Tongue (tissue), 3 donors: ENCODE measurements at places on chromosomes 7 and 10.
A peak's percentile ranks its signal among the peaks of the same experiment; 100 is the strongest.

DNA sequence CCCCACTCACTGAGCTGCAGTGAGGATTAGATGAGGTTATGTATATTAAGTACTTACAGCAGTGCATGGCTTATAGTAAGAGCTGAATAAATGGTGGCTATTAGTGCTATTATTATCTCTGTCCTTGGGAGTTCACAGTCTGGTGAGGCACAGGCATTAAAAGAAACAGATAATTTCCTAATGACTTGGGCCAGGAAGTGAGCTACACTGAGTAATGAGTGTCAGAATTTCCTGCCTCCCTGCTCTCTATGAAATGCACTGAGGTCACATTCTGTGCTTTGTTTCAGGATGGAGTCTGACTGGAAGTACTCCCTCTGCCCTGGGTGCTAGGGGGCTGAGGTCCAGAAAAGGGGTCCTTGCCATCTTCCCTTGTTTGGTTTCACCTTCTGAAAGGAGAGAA, 48.7 kb upstream of the LOXL4 start:
- no peak for DNase-seq

DNA sequence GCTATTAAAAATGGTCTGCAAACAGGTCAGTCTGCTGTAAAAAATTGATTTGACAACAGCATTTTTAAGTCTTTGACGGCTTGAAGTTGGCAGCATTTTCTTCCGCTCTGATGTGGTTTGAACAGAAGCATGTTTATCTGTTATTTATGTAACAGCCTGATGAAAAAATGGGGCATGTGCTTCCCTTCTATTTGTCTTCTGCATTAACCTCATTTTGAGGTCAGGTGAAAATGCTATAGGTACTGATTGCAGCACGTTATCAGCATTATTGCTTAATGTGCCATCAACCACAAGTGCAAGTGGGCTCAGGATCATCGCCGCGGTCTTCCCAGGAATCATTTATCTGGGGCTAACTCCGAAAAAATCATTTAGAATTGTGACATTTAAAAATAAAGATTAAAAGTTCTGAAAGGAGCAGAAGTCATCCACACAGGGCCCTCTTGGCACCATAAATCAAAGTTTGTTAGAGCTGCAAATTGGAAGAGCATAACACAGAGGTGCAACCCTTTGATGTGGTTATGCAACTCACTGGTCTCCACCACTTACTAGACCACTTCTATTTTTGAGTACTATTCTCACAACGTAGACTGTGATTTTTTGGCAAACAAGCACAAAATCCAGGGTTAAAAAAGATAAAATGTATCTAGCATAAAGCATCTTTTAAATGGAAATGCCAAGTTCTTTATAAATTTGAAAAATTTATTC, 307.7 kb downstream of the MDFIC start:
- DNase-seq = no peak

DNA sequence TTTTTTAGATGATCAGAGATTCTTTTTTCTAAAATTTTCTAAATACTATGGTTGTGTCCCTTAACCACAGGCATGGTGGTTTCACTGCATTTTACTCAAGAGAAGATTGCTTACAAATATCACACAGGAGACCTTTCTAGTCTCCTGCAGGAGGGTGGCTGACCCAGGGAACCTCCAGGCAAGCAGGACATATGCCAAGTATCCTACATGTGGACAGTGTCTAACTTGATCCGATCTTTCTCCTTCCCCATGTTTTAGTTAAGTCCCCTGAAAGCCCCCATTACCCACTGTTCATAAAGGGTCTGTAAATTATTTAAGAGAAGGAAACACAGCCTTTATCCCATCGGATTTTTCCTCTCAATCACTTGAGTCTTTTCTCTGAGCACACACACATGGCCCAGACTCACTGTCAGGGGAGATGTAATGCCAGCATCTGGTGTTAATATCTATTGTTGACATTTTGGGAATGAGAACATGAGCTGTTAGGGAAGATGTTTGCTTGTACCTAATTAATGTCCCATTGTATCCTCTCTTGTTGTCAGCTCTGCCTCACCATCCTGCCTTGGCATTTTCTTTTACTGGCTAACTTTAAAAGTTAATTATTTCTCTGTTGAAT, 755.2 kb downstream of the AUTS2 start:
- DNase-seq = peak; percentile 55

GRCh38 chr10:88920986-88921593, 31.5 kb downstream of the ACTA2 start:
- no peak for DNase-seq

DNA sequence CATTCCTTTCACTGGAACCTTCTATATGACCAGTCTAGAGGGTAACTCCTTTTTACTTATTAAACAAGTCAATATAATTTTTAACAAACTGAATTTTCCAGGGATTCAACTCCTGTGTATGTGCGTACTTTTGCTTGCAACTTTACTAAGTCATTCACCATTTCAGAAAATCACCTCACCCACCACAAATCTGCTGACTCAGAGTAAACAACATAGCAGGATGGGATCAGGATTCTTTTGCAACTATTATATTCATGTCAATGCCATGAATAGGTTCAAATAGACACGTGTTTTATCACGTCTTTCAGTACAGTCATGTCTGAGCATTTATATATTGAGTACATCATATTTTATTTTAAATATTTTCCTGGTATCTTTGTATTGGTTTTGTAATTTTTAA, 14.5 kb downstream of the CTTNBP2 start:
- peak; percentile 22 for DNase-seq

DNA sequence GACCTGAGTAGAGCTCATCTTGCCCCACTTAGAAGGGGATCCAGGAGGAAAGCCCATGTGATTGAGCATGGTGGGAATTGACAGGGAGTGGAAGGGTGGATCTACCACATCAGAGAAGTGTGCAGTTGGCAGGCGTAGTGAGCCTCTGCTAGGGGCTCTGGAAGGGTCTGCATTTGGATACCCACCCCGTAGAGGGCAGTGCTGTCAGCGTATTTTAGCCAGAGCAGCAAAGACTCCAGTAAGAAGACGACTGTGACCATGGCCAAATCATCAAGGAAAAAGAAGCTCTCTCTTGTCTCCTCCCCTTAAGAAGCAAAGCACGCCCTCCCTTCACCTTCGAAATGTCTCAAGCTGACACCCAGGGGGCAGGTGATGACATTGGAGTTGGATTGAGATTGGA, 68.8 kb upstream of the INHBA start:
- no peak for DNase-seq

DNA sequence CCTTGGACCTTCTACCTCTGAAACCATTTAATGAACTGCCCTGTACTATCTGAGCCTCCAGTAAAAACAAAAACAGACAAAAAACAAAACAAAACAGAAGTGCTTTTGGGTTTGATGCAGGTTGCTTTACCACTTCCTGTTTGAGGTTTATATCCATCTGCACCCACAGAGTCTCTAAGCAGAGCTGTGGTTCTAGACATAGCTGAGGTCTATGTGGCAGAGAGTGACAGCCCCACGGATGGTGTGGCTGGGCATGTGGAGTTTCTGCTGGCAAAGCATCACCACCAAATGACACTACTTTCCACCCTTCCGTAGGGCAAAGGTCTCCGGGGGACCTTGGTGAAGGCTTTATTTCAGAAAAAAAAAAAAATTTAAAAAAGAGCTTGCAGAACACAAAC, 754.2 kb downstream of the GRID1 start:
- no peak for DNase-seq
